ENCODE measurements at places on chromosomes 12 and 14. TPM values are rescaled to one million over a fixed set of nuclear protein-coding genes. Genes with fewer than 3 reads are reported as not detected.

The RNU4-1 gene
- 1,910 TPM for total RNA-seq

The FAM177A1 gene
- 51.4 TPM for total RNA-seq

The CABP1 gene
- total RNA-seq = 0.45 TPM

The SLC24A4 gene
- total RNA-seq = not detected

The SLC25A47 gene
- total RNA-seq = not detected

The OS9 gene
- total RNA-seq = 152 TPM

The KRT75 gene
- not detected for total RNA-seq

The SYNE3 gene
- total RNA-seq = 89.5 TPM

The OTX2 gene
- total RNA-seq = not detected

The TAMALIN gene
- 7.4 TPM for total RNA-seq

The DTX1 gene
- total RNA-seq = not detected

The KRT85 gene
- total RNA-seq = not detected

The GPX2 gene
- total RNA-seq = not detected
